ENCODE measurements at places on chromosomes 7 and 10.

GRCh38 chr10:5619362-5620211 is 46.8 kb downstream of the ASB13 start:
- no peak for DNase-seq

DNA sequence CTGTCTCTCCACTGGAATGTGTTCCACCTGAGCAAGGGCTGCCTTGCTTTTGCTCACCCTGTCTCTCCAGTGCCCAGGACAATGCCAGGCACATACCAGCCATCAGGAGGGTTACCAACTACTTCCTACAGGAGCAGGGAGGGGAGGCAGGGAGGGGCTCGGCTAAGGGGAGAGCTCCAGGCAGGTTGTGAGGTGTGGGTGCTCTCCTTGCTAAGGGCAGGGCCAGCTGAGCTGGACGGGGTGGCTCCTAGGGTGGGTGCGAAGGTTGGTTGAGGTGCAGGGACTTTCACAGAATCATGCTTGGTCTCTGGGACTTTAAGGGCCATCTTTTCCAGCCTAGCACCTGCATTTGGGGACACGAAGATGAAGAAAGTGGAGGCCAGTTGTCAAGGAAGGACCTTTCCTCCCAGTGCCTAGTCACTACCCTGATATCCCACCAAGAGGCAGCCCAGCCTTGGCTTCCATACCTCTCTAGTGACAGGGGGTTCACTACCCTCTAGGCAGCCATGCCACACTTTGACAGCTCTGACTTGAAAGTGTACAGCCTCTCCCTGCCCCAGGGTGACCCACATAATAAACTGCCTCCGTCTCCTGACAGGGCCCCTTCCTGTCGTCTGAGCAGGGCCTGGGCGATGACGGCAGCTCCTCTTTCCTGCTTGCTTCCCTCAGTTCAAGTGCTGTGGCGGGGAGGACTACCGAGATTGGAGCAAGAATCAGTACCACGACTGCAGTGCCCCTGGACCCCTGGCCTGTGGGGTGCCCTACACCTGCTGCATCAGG is 46.5 kb downstream of the TSPAN15 start:
- no peak for DNase-seq

DNA sequence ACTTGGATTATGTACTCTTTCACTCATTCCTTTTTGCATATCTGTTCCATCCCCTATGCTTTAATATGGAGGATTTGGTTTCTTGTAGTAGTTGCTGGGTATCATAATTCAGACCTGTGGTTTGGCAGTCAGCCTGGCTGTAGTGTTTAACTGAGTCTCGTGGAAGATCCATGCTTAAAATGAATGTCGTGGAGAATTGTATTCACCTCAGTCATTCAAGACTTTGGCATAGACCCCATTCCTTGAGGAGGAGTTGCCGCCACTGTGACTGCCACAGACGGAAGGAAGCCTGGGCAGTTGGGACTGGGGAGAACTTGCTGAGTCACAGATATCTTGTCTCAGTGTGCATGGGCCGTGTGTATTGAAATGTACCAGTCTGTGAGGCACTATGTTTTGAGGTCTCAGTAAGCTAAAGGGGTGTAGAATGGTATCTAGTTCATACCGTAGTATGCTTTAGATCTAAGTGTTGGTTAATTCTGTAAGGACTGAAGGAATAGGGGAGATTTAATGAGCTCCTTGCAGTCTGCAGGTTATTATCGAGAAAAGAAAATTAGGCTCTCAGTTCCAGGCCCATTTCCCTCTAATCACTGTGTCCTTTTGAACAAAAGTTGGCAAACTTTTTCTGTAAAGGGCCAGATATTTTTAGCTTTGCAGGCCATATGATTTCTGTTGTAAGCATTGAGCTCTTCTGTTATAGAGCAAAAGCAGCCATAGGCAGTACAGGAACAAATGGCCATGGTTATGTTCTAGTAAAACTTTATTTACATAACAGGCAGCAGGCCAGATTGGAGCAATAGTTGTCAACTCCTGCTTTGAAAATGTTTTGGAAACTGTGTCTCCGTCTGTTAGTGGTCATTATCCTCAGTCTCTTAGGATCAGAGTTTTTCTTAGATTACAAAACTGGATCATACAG is 76.8 kb downstream of the TPST1 start:
- no peak for DNase-seq

GRCh38 chr7:120742372-120742771 is 115.6 kb downstream of the TSPAN12 start:
- no peak for DNase-seq

DNA sequence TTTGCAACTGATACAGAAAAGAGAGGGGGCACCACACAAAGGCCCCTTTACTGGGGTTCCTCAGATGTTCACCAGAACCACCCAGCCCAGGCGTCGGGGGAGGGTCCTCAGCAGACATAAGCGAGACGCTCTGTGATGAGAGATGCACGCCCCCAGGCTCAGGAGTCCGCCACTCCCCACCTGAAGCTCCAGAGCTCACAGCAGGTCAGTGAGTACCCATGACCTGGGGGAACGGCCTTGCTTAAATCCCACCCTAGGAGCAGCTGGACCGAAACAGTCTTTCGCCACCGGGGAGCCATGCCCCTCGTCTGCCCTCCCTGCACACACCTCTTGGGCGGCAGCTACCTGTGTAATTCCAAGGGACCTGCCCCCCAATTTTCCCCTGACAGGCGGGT is 2.8 kb downstream of the CRYGN start:
- DNase-seq = no peak

GRCh38 chr7:117791877-117792780 is 81.1 kb downstream of the CTTNBP2 start:
- DNase-seq = no peak

GRCh38 chr10:93065675-93066543 is 5.3 kb downstream of the CYP26C1 start:
- no peak for DNase-seq

DNA sequence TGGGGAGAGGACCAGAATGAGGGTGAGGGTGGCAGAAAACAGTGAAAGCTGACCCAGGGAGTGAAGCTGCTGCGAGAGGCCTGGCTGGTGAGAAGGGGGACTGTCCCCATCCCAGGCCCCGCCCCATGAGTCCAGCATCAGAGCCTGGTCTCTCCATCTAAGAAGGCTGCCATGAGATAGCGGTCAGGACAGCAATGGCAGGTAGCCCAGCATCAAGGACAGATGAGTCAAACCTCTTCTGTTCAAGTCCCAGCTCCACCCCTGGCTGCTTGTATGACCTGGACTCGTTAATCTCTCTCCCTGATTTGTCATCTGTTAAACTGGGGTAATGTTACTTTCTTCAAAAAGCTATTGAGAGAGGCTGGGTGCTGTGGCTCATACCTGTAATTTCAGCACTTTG is 22.2 kb downstream of the GPNMB start:
- no peak for DNase-seq

DNA sequence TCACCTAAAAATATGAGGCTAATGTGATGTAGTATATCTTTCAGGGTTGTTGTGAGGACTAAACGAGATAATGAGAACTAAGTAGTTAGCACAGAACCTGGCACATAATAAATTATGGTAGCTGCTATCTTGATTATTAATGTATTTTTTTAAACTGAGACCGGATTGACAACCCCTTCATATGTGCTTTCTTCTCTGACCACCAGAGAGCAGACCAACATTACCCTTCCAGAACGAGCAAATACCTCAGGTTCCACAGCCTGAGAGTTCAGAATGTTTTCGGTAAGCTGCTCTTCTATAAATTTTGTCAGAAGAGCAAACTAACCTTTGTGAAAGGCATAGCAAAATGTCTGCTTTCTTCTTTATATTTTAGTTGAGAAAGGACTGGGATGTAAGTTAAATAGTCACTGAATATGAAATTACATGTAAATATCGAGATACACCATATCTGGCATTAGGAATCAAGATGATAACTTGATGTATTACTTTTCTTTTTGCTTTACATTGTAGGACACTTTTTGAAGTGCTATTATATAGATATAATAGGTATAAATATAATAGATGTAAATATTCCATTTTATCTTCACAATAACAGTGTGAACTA is 13.6 kb upstream of the BPGM start:
- DNase-seq = no peak

GRCh38 chr10:17116193-17116592 is 13.4 kb downstream of the CUBN start:
- DNase-seq = no peak

DNA sequence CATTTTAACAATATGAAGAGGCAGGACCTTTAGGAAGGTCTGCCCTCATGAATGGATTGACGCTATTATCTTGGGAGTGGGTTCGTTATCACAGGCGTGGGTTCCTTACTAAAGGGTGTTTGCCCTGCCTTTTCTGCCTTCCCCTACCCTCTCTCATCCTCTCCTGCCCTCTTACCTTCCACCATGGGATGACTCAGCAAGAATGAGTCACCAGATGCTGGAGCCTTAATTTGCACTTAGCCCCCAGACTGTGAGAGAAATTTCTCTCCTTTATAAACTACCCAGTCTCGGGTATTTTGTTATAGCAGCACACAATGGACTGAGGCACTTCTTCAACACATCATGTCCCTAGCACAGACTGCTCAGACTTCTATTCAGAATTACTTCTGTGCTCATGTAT is 31.4 kb upstream of the ZNF32 start:
- no peak for DNase-seq

DNA sequence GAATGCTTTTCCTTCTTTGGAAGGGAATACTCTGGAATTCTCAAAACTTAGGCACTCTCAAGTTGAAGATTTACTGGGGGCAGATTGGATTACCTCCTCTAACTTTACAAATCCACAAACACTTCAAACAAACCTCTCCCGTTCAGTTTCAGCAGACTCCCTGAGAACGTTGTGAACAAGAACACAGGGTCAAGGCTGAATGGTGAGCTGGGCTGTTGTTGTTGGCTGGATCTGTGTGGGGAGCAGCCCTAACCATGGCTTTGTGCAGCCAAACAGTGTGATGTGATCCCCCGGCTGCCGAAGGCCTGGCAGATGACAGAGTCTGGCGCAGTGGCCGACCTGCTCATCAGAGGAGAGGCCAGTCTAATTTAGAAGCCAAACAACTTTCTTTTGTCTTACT is 93.1 kb downstream of the BMPER start:
- DNase-seq = no peak

- DNase-seq = peak; percentile 76
Observed at GRCh38 chr10:35336084-35336831, at the start of gene CCNY. TSS of gene CCNY (plus strand) at chr10:35336509. CDS start at chr10:35337054, 545 bp downstream.

DNA sequence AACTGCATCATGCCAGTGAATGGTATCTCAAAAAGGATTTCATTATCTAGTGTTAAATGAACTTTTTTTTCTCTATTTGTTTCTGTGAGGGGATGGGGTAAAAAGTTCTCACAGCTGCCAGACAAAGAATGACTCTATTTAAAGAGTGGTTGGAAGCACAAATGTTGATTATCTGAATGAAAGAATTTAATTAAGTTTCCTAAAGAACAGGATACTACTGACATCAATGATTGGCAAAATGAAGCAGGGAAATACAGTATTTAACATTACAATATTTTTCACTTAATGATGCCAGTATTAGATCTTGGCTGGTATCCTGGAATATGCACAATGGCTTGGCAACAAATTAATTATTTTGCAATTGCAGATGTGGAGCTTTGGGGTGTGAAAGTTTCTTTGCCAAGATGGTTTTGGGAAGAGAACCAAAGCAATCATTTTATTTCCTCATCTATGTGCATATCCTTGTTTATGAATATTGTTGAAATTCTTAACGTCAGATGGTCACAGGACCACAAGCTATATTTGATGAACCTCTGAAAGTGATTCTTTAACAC is 336.8 kb downstream of the ARL4A start:
- DNase-seq = no peak

DNA sequence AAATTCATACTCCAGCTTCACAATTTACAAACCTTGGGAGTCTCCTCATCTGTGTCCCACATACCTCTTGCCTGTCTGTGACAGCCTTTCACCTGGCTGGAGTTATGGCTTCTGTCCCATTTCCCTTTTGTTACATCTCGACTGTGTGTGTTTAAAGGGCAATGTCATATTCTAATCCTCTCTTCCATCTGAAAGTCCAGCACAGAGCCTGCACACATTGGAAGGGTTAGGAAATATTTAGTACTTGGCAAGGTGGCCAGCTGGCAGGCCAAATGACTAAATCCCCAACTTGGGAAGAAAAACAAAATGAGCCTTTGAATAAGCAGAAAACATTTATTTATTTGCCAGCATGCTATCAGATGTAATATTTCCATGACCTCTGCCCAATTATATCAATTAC is 120.1 kb upstream of the STK17A start:
- DNase-seq = no peak

GRCh38 chr7:32583791-32584190 is 88.5 kb downstream of the AVL9 start:
- DNase-seq = no peak

DNA sequence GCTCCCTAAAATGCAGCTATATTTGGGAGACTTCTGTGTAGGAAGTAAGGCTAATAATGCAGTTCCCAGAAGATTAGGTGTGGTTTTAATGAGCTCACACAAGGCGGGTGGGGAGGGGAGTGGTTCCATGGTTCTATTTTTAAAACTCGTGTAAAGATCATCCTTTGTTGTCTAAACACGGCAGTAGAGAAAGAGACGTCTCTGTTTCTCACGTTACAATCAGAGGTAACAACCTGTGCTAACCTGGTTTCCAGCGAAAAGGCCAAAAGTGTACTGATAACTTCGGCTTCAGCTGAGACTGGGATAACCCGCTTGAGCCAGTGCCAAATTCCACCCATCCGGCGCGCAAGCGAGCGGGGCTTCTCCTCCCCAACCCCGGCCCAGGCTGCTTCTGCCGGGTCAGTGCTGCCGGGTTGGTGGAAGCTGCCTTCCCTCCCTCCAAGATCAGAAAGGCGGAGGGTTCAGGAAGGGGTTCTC is 2.5 kb upstream of the MAP3K8 start:
- DNase-seq = no peak

- DNase-seq = no peak
Observed at GRCh38 chr7:5322621-5323410, 40.1 kb downstream of the SLC29A4 start.

- DNase-seq = no peak
Observed at GRCh38 chr7:91771921-91772815, 108.3 kb downstream of the MTERF1 start.

DNA sequence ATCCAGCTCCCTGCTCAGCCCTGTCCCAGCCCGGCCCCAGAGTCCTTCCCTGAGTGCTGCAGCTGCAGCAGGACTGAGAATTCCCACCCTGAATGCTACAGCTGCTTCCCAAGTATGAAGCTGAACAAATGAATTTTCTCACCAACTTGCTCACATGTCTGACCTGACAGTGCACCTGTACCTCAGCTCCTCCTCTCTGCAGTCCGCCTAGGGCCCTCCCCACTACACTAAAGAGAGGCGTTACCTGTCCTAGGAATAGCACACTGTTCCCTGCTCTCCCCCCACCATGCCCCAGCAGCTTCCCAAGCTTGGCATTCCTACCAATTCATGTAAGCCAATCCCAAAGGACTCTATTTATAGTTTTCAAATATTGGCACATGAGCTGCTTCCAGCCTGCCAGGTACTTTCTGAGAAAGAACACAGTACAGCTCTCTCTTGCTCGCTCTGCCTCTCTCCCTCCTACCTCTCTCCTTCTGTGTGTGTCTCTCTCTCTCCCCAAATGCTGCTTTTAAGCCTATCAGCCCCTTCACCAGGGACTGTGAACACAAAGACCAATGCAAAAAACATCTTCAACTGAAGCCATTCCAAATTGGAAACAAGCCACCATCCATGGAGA is 400.1 kb downstream of the TNS3 start:
- DNase-seq = no peak

GRCh38 chr10:22945934-22946673 is 18.3 kb downstream of the ARMC3 start:
- no peak for DNase-seq

GRCh38 chr10:120069700-120070099 is 177.2 kb downstream of the SEC23IP start:
- DNase-seq = no peak

Data from activated CD8-positive, alpha-beta memory T cell treated with anti-CD3 and anti-CD28 coated beads for 1 hour (primary cell).